ENCODE measurements at places on chromosomes 16 and 17.

- peak; percentile 48 for DNase-seq
Measured at GRCh38 chr16:69501956-69502745, 63.6 kb upstream of the NFAT5 start.

DNA sequence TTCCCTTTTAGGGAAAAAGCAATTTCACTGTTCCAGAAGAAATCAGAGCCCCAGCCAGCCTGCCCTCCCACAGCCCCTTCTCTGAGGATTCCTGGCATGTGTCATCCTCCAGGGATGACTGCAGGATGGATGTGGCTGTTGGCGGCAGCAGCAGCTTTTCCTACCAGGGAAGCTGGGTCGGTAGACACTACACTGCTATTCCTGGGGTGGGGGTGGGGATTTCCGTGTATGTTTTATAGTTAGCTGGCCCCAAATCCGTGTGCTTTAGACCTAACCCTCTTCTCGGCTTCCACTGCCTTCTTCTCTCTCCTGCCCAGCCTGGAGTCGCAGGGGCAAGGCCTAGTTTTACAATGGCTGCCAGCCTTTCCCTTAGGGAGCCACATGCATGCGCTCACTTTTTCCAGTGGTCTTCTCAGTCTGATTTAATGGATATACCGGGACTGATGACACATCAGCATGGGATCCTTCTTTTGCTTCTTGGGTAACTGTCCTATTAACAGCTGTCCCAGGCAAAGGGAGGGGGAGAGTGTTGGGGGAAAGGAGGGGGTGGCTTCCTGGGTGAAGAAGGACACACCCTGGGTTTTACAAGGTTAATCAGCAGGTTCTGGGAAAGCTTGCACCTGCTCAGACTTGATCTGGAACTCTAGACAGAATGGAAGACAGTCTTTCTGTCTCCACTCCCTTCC is 2.7 kb upstream of the NFE2L1 start:
- peak; percentile 26 for DNase-seq

DNA sequence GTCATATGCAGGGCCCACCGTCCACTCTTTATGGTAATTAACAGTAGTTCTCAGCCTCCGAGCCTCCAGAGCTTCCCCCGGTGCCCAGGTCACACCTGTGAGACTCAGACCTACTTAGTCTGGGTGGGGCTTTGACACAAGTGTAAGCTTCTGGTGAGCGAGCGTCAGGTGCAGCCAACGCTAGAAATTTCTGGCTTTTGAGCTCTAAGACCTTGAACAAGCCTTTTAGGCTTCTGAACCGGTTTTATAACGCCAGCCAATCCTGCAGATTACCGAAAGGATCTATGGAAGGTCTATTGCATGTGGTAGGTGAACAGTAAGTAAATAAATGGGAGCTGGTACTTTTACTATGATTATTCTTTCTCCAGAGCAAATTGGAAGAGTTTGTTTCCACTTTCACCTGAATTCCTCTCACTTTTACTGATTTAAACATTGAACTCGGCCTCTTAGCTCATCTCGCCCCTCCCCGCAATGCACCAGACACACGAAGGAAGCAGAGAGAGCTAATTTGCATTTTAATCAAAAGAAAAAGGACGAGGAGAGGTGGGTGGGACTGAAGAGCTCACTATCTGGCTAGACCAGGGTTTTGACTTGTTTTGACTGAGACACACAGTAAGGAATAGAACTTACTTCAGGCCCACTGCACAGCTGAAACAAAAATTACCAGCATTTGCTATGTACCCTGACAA is 47.1 kb downstream of the ABAT start:
- DNase-seq, result no peak

DNA sequence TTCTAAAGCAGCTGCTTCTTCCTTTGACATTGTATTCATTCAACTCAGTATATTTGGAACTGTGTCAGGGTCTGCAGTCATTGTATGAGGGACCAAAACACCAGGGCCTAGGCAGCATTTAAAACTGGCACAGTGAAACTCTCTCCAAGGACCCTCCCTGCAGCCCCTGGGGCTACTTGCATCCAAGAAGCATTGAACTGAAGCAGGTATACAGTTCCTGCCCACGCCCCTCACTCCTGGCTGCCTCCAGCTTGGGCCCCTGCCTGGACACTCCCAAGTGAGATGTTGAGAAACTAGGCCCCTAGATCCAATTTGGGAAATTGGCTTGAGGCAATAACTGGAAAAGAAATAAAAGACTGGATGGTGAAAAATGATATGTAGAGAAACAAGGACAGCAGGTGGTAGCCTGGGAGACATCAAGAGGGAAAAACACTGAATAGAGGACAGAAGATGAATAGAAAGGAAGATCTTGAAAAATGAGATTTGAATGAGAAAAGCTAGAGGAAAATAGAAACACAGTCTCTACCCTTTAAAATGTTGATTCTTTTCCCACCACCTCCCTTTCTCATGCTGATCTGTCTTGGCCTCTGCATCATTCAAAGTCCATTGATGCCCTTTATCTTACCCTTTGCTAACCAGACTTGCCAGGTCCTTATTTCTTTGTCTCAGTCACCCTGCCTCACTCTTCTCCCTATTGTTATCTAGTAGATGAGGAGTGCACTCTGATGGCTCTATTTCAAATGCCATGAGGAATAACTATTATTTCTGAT is 368.8 kb upstream of the CDH8 start:
- DNase-seq, result no peak

- DNase-seq, result no peak
Measured at GRCh38 chr16:78490431-78490830, 391.0 kb downstream of the WWOX start.

- DNase-seq, result no peak
Measured at GRCh38 chr16:30605158-30605557, 5.0 kb downstream of the ZNF689 start.

DNA sequence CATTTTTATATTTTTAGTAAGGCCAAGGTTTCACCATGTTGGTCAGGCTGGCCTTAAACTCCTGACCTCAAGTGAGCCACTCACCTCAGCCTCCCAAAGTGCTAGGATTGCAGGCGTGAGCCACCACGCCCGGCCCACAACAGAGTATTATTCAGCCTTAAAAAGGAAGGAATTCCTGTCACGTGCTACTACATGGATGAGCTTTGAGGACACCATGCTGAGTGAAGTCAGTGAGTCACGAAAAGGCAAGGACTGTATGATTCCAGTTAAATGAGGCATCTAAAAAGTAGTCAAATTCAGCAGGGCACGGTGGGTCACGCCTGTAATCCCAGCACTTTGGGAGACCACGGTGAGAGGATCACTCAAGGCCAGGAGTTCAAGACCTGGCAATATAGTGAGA is 9.7 kb downstream of the CSF3 start:
- DNase-seq, result peak; percentile 64

DNA sequence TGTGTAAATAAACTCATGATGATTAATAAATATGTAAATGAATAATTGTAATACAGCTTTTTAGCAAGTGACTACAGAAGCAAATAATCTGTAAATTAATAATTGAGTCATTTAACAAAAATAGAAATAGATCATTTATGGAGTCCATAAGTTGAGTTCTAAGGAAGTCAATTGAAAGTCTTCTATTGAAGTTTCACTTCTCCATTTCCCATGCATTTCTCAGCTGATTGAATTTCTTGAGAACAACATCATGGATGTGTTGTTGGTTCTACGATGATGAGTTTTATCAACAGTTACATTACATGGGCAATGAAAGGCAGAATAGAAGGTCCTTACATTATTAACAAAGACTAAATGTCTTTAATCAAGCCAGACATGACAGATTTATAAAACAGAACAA is 290.4 kb downstream of the MAP2K6 start:
- DNase-seq, result no peak

DNA sequence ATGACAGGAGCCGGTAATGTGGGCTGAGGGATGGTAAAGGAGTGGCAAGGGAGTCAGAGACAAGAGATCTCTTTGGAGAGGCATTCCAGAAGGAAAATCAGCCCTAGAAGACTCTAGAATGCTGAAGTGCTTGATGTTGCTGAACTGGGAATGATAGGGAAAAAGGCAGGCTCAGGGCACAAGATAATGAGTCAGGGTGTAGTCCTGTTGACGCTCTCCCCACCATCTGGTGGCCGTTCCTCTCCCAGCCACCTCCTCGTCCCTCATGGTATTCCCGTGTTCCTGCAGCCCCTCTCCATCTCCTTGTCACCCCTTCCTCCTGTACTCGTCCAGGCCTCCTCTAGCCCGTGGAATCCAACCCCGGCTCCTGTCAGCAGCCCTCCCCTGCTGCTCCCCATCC is 11.1 kb upstream of the ALDOA start:
- no peak for DNase-seq

DNA sequence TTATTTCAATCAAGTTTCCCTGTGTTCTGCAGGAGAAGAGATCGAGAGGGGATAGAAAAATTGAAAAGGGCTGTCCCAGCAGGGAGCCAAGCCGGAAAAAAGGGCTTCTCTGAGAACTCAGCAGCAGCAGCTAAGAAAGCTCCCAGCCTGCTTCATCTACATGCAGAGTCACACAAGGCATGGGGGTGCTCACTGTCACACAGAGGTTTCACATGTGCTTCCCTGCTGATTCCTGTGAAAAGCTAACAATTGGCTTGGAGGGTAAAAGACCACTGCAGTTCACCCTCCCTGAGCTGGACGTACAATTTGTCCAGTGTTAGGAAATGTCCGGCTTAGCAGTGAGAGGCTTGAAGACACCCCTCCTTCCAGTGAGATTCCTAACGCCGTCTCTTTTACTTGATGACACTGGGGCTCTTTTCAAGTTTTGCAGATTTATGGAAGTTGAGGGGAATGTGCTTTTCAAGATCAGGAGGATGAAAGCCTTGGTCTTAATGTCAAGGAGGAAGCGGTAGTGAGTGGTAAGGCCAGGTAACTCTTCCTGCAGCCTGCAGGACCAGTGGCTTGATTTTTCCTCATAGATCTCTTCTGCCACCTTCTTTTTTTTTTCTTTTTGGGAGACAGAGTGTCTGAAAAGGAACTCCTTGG is 85.6 kb downstream of the WNT3 start:
- DNase-seq, result no peak

DNA sequence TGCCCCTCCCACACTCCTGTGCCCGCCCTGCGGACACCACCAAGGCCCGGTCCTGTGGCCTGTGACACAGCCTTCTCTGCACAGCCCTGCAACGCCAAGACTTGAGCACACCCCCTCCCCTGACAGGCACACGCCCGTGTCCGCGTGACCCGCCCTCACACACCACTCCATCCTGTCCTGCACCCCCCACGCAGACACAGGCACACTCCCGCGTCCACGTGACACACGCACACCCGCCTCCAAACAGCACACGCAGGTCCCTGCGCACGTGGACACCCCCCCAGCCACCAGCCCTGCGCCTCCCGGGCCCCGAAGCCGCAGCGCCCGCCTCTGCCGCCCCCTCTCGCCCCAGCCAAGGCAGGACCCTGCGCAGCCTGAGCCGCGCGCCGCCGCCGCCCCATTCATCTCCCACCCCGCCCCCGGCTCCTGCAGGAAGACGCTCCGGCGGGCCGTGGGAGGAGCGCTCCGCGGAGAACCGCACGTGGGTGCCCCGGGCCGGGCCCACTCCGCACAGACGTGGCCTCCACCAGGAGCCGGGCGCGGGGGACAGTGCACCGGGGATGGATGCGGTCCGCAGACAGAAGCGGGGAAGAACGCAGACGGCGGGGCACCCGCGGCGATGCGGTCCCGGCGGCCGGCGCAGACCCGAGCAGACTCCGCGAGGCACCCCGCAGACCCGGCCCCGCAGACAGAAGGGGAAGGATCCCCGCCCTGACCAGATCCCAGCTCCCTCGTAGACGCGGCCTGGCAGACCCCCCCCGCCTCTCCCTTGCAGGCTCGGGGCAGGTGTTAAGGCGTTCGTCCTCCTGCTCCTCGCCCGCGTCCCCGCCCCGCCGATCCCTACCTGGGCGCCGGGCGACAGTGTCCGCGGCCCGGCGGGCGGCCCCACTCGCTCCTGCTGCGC is 506 bp downstream of the CAMKK1 start:
- peak; percentile 57 for DNase-seq

- DNase-seq, result no peak
Measured at GRCh38 chr17:49783791-49784190, 4.7 kb upstream of the KAT7 start.

DNA sequence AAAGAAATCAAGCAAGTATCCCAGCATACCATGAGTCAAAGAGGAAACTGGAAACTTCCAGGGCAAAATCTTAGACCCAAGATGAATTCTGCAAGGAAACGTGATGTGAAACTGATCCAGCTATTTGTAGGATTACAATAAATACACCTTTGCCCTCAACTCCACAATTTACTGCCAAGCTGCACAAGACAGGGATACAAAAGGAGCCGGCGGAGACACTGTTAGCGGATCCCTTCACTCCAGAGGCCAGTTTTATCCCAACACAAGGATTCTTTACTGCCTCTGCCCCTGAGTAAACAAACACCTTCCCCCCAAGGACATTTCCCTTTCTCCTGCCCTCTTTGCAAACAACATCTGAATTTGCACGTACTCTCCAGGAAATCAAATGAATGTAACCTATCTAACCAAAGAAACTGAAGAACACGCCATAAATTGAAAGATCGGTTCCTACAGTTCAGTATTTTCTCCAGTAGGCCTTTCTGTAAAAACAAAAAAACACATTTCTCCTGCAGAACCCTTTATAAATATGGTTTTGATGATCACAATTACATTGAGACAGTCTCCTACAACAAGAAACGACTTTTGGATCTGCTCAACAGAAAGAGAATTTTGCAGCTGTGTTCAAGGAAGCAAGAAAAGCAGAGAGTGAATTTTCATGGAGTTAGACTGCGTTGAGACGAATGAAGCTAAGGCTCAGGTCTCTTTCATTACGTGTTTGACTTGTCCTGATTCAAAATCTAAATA is 1.4 kb upstream of the CBX2 start:
- no peak for DNase-seq

- DNase-seq, result peak; percentile 62
Measured at GRCh38 chr16:1993731-1994131, 4.0 kb downstream of the SYNGR3 start.

DNA sequence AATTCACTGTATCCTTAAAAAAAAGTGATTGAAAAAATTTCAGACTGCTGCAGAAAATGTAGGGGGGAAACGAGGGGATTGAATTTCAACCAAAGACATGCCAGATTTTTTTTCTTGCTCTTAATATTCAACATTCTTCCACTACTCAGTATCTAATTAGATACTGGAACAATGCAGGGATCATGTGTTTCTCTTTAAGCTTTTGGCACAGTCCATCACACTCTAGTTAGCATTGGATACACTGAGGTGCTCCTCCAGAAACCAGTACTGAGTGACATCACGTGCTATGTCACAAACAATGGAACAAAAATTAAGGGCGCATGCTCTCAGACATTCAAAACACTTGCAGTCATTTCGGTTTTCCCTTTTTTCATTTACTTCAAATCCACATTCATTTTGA is 298.6 kb upstream of the PSMD7 start:
- no peak for DNase-seq

Data from iris pigment epithelial cell (primary cell).